Urinary bladder (tissue), 4 donors: ENCODE measurements at places on chromosomes 7 and 10. TPM values are rescaled to one million over a fixed set of nuclear protein-coding genes. Genes with fewer than 3 reads are reported as not detected.

Gene CEP41
- polyA plus RNA-seq, result 7.6 TPM

- no peak for DNase-seq
Measured at GRCh38 chr10:971150-971542, 17.1 kb upstream of the GTPBP4 start.

Gene NME8
- not detected for polyA plus RNA-seq

GRCh38 chr7:67435894-67436535 is 439.4 kb downstream of the TYW1 start:
- DNase-seq, result no peak

DNA sequence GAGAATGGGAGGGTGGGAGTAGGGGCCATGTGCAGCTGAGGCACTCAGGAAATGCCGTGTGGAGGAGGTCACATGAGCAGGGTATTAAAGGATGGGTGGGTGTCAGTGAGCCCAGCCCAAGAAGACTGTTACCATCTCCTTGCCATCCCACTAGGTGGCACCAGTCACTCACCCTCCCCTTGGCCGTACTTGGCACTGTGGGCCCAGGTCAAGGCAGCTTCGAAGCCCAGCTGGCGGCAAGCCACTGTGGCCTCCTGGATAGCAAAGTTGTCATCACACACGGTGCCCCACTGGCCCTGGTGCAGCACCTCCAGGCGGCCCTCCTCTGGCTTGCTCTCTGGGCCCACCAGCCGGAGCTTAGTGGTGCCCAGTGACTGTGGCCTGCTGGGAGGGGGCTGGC is 5.4 kb downstream of the LOXL4 start:
- no peak for DNase-seq

DNA sequence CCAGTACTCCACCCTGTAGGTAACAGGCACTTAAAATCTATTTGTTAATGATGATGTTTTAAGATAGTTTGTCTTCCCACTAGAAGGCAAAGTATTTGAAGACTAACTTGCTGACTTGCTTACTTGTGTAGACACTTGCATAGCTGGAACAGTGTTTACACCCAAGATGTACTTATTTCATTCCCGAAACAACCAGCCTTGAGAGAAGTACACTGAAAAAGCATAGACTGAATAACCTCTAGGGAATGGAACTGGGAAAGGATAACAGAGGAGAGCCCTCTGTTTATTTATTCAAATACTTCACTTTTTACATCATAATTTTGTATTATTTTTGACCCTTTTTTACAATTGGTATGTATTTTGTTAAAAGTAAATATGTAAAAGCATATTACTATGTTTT is 33.1 kb upstream of the TMEM26 start:
- DNase-seq, result no peak

Gene GATA3
- 17.9 TPM for polyA plus RNA-seq

- no peak for DNase-seq
Measured at GRCh38 chr10:23404461-23404980, 34.4 kb upstream of the OTUD1 start.

GRCh38 chr10:124579011-124579399 is 117.4 kb downstream of the LHPP start:
- DNase-seq, result peak; percentile 14

Gene UCN3
- not detected for polyA plus RNA-seq

DNA sequence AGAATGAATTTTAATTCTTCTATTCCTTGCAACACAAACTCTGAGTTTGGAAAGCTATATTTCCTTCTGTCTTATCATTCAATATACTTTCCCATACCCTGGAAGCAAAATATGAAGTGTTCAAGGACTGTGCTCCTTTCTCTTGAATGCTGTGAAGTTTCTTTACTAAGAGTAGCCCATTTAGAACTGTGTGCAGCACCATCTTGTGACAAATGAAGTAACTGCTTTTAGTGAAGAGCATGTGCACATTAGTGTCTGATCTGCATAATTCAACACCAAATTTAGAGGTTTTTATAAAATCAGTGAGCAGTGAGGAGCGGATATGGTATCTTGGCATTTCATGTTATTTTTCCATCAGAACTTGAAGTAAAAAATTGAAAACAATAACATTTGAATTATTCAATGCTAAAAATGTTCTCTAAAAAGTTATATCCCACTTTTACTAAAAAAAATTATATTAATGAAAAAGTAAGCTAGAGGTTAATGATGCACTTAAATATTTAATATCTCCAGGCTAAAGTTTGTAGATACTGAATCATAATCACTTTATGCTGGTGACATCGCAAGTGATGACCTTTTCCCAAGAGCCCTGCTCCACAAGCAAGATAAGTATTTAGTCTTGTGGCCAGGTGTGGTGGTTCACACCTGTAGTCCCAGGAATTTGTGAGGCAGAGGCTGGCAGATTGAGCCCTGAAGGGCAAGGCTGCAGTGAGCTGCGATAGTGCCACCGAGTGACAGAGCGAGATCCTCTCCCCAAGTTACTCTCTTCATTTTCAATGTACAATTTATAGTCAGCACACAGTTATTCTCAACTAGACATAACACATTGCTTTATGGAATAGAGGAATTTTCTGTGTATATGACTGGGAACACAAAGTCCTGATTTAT is 108.8 kb upstream of the PCLO start:
- no peak for DNase-seq

DNA sequence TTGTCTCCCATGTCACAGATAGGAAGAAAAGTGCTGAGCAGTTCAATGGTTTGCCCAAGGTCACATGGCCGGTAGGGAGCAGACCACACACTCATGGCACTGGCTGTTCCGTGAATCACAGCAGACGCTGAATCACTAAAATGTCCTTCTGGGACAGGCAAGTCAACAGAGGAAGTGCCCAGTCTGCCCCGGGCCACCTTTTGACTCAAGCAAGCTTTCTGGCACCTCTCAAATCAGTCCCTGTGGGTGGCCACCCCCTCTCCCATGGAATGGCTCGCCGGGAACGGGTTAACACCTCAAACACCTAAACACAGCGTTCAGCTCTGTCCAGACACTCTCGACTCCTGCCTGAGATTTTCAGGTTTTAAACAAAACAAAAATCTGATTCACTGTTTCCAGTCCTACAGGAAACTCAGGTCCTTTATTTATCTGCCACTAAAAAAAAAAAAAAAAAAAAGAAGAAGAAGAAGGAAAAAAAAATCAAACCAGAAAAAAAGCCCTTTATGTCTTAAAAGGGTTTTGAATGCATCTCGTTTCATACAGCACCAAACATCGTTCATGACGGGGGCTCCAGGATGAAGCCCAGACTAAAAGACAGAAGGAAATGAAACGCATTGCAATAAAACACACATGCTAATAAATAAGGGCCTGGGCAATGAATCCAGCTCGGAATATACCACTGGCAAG is 15.5 kb downstream of the CARD11 start:
- DNase-seq, result peak; percentile 56

GRCh38 chr7:132609222-132609621 is 33.0 kb upstream of the PLXNA4 start:
- no peak for DNase-seq

DNA sequence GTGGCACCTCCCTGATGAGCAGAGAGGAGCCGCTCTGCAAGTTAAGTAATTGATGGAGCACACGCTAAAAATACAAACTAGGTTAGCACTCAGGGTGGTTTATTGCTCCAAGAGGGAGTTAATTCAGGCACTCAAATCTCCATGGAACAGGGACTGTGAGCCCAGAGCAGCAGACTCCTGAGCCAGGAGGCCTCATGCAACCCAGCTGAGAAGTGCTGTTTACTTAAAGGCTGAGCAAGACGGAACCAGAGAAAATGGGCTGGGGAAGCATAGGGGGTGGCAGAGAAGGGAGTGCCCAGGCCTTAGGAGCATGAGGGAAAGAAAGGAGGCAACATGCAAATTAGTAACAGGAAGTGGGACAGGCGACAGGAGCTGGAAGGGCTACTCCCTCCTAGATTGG is 174.1 kb downstream of the KCNMA1 start:
- DNase-seq, result no peak

Gene DNAH11
- polyA plus RNA-seq, result 0.14 TPM

Gene WDR37
- 8.9 TPM for polyA plus RNA-seq

DNA sequence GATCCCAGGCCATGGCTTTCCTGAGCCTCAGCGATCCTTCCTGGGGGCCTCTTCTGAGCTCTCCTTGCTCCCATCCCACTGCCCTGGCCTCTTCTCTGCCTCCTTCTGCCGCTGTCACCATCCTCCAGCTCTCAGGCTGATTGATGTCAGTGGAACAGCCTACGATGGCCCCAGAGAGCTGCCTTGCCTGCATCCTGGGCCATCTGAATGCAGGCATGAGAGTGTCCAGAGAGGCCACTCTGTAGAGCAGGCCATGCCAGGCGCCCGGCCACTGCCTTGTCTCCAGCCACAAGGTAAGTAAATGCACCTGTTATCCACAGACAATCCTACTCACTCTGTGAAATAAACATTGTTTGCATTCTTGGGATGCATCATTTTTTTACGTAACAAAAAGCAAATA is 171.4 kb upstream of the PPP2R2D start:
- DNase-seq, result no peak

DNA sequence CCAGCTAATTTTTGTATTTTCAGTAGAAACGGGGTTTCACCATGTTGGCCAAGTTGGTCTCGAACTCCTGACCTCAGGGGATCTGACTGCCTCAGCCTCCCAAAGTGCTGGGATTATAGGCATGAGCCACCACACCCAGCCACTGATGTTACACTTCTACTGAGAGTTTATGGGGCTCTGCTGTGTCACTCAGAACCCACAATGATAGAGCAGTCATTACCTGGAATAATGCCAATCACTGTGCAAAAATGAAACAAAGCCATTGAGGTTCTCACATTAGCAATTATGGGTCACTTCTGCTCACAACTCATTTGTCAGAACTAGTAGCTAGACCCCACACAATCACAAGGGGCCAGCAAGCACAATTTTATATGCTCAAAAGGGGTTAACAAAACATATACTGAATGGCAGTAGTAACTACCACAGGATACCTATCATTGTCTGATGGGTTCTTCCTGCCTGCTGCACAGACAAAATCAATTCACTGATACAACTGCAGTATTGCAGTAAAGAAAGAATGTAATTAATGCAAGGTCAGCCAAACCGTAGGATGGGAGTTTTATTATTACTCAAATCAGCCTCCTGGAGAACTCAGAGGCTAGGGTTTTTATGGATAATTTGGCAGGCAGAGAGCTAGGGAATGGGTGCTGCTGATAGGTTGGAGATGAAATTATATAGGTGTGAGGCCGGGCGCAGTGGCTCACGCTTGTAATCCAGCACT is 72.1 kb upstream of the TRIM24 start:
- DNase-seq, result no peak

DNA sequence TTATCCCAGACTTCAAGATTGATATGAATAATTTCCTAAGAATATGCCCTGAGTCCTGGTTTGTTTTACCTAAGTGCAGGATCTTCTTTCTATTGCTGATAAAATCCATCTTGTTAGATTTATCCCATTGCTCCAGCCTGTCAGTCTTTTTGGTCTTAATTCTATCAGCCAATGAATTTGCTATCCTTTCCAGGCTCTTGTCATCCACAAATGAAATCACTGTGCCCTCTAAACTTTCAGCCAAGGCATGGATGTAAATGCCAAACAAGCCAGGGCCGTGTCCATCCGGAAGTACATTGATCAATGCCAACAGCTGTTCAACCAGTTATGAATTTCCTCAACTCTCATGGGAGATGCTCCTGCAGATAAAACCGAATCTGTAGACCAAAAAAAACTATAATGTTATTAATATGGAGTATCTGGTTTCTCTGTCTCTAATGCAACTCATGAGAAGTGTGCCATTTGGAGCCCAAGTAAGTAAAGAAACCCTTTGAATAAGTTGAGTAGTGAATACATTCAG is 40.0 kb downstream of the NPY start:
- DNase-seq, result no peak

DNA sequence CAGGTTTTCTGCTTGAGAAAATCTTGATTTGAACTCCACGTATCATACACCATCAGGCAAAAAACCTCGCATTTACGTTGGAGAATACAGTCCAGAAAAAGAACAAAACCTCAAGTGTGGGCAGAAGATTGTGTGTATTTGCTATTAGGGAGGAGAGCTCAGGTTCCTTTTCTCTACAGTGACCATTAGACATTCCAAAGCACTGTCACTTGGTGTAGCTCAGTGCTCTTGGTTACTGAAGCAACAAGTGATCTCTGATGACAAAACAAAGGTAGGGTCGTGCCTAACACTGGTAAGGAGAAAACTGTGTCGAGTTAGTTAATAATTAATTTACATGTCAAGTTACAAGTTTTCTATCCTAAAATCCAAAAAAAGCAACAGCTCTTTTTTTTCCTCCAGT is 72.6 kb downstream of the C1GALT1 start:
- no peak for DNase-seq

Gene CBX3
- 79.6 TPM for polyA plus RNA-seq

Gene ANKRD2
- polyA plus RNA-seq, result 0.23 TPM

- DNase-seq, result no peak
Measured at GRCh38 chr10:6493521-6494441, 86.3 kb downstream of the PRKCQ start.

DNA sequence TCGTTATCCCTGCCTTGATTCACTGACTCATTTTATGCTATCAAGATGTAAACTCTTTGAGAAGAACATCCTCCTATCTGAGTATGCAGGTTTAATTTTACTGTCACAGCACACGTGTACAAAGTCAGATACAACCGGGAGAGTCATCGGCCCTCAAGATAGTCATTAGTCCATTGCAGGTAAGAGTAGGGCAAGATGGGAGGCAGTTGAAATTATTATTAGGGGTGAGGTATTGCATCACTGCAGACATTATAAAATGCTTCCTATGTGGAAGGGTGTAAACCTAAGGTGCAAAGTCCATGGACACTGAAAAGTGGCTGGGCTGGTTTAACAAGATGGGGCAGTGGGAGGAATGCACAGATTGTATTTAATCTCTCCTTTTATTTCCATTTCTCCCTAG is 113.7 kb downstream of the ARL4A start:
- no peak for DNase-seq

DNA sequence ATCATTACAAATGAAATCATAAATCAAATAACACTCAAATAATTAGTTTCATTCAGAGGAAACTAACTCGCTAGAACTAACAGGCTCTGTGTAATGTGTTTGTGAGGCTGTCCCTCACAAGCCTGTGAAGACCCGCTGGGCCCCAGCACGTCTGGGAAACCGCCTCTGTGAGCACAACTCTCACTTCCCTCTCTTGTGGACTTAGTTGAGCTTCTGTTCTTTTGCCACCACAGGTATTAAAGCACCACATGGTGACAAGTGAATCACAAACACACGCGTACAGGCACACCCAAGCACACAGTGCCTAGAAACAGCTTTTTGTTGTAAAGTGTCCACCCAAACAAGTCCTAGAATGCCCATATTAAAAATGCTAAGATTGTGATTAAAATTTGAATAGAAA is 51.0 kb downstream of the ZNF777 start:
- no peak for DNase-seq

DNA sequence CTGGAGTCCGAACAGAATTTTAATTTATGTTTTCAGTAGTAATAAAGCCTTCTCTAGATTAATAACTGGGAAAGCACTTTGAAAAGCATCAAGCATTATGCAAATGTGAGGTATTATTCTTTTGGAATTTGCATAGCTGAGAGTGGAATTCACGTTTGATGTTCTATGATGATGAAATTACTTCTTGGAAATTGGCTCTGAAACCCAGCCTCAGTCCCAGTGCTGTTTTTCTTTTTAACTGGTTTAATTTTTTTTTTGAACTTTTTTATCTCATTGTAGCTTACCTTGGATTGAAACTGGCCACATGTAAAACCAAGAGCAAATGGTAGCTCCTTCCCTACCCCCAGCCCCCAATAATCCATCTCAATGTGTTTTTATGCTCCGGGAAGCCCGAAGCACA is 1.2 kb downstream of the TBXAS1 start:
- no peak for DNase-seq

Gene MACC1
- polyA plus RNA-seq, result 0.32 TPM
